Activated CD4-positive, CD25-positive, alpha-beta regulatory T cell treated with anti-CD3 and anti-CD28 coated beads, Interleukin-2, amount 50 U/mL, for 16 hours (primary cell): ENCODE measurements at places on chromosomes 11 and 22.

- no peak for DNase-seq
Observed at GRCh38 chr11:35151683-35152280, 12.8 kb downstream of the CD44 start.

- no peak for DNase-seq
Observed at GRCh38 chr22:49523374-49524008, 304.2 kb downstream of the BRD1 start.

- no peak for DNase-seq
Observed at GRCh38 chr22:47816121-47816862, 1053.8 kb downstream of the TBC1D22A start.

DNA sequence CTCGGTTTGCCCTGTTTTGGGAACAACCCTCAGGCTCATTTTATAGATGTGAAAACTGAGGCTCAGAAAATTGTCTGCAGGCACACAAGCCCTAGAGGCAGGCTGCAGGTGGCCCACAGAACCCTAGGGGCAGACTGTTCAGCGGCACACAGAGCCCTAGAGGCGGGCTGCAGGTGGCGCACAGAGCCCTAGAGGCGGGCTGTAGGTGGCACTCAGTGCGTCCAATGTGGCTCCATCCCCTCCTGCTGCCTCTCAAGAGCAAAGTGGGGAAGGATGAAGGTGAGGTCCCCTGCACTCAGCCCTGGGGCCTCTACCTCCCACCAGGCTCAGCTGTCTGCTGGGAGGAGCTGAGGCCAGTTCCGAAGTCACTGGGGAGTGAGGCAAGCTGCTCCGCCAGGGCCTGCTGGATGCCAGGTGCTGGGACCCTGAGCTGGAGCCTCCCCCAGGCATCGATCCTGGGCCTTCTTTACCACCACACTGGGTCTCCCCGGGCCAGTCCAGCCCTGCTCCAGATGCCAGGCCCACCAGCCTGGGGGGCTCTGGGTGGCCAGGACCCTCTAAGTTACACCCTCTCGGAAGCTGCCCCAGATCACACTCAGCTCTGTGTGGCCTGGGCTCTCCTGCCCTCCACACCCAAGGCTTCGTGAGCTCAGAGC lies 2.3 kb downstream of the ACY3 start:
- no peak for DNase-seq

- no peak for DNase-seq
Observed at GRCh38 chr11:123202155-123203151, 7.4 kb upstream of the CLMP start.

GRCh38 chr11:29214833-29215232 lies 802.0 kb downstream of the KCNA4 start:
- no peak for DNase-seq

DNA sequence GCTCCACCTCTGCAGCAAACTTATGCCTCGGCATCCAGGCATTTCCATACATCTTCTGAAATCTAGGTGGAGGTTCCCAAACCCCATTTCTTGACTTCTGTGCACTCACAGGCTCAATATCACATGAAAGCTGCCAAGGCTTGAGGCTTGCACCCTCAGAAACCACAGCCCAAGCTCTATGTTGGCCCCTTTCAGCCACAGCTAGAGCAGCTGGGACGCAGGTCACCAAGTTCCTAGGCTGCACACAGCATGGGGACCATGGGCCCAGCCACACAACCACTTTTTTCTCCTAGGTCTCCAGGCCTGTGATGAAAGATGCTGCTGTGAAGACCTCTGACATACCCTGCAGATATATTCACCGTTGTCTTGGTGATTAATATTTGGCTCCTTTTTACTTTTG lies 24.7 kb upstream of the MTMR2 start:
- no peak for DNase-seq

- no peak for DNase-seq
Observed at GRCh38 chr11:16774936-16775613, 36.6 kb downstream of the C11orf58 start.

GRCh38 chr11:63682066-63683021 lies 1.0 kb downstream of the RTN3 start:
- no peak for DNase-seq

DNA sequence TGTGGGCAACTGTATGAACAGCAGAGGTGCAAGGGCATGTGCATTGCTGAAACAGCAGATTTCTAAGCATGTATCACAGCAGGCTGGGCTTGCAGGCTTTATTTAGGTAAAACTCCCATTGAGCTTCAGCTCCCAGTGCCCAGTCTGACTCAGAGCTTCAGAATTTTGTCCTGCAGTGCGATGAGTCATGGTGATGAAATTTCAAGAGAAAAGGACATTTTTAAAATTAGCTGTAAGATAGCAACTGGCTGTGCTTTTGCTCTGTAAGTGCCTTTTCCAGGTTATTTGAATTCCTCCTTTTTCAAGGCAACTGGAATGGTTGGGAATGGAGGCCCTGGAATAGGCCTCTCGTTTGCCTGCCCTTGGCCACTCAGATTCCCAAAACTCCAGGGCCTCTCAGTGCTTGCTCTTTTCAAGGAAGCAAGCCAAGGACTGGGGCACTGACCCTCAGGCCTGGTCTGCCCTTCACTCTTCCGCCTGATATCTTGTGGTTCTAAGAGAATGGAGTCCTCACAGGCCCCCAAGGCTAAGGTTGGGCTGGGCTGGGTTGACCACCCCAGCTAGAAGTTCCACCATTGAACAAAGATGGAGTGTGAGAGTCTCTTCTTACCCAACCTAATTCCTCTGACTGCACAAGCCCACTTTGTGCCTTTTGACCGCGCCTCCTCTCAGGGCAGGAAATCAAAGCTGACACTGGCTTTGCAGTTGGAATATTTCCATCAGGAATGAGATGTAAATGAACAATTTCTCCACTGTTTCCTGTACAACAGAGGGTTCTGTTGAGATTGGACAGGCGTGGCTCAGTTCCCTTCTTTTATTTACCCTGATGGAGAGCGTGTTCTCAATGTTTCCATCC lies 59.5 kb upstream of the PRSS23 start:
- no peak for DNase-seq

- no peak for DNase-seq
Observed at GRCh38 chr11:59182457-59183151, 10.7 kb downstream of the DTX4 start.

- no peak for DNase-seq
Observed at GRCh38 chr11:90187839-90188238, 35.0 kb downstream of the CHORDC1 start.

- DNase-seq: no peak
Observed at GRCh38 chr11:95791709-95792033, 1.4 kb downstream of the CEP57 start.

DNA sequence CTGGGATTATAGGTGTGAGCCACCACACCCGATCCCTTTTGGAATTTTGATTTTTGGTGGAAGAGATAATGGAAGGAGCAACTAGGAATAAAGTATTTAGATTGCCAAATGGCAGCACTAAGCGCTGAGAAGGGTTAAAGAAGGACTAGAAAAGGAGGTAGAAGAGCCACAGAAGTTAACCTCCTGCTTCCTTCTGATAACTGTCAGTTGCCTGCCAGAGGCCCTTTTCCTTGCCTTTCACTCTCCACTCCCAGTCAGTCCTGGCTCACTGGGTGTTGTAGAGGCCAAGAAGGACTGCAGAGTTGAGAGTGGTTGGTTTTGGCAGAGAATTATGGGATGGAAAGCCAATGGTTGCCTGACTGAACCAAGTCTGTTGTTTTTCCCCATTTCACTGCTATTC lies 19.3 kb downstream of the ZC3H12C start:
- no peak for DNase-seq

DNA sequence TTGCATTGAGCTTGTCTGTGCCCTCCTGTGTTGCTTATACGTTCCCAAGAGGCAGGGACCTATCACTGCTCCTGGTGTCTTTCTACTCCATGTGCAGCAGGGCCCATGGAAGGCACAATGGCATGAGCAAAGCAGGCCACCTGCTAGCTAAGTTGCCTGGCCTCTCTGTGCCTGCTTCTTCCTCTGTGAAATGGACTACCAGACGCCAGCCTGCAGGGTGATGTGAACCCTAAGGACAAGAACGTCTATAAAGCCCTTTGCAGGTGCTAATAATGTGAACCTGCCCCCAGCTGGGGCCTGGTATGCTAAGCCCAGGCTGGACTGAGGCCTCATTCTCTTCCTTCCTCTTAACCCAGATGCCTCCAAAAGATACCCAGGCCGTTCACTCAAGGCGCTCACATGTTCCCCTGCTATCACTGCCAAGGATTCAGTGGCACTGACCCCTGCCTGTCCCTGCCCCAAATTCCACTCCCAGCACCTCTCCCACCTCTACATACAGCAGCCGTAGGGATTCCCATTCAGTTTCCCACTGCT lies 4.0 kb downstream of the GUCD1 start:
- DNase-seq: no peak

DNA sequence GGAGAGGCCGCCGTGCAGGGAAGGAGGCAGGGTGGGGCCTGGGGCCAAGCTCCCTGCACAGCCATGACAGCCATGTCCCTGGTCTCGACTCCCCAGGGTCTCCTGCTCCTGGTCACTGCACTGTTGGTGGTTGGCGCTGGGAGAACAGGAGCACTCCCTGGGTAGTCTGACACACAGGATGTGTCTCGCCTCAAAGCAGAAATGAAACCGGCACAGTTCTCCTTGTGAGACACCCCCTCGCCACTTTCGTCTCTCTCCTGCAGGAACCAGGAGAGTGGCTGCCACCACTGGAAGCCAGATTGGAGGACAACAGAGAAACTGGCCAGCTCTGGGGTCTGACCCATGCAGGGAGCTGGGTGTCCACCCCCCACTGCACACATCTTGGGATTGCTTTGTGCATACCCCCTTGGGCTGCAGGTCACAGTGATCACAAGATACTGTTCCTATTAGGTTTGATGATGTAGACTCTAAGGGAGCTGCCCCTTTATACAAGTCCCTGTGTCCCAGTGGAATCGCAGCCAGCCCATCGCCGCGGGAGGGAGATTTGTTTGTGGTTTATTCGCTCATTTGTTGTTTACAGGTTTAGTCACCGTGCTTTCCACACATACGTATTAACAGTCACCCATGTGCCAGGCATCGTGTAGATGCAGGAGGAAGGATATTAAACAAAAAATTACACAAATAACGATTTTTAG lies 27.0 kb upstream of the YWHAH start:
- DNase-seq: no peak

GRCh38 chr11:127074151-127074761 lies 73.7 kb upstream of the KIRREL3 start:
- no peak for DNase-seq

DNA sequence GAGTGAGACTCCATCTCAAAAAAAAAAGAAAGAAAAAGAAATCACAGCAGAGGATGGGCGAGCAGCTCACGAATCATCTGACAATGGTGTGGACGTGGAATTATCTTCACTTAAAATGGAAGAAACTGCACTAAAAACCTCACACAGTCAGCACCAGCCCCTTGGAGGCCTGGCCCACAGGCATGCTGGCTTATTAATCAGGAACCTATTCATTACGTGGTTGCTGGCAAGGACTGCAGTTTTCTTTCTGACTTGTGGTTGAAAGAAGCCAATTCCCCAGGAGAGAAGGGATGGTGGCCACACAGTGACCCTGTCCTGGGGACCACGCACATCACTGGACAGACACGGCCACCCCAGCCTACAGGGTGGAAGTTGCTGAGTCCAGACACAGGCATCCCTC lies 401.1 kb downstream of the CTTN start:
- no peak for DNase-seq

DNA sequence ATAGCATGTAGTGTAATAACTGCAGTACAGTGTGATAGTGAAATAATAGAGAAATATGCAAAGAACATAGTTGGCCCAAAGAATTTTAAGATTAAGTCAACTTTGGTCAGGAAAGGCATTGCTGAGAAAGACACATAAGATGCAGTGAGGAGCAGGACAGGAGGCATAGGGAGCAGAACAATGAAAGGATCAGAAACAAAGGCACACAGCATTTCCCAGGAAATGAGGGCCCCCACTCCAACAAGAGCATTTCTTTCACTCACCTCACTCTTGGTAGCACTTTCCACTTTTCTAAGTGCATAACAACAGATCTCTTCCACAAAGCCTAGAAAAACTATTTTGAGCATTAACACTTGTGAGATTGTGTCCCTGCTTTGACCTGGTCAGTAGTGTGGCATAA lies 238.4 kb upstream of the FAT3 start:
- no peak for DNase-seq
